ENCODE measurements at places on chromosomes 1 and 21.

- no peak for DNase-seq
These were observed 98.2 kb upstream of the ARTN start for GRCh38 chr1:43835082-43836021.

- no peak for DNase-seq
These were observed 46.9 kb upstream of the LIN9 start for GRCh38 chr1:226355669-226356551.

- DNase-seq: no peak
These were observed 11.3 kb downstream of the DFFB start for GRCh38 chr1:3868464-3869006.

- DNase-seq: no peak
These were observed 464.5 kb downstream of the USP25 start for GRCh38 chr21:16194095-16194787.
